ENCODE measurements at places on chromosomes 12 and 14.

- peak; percentile 82 for DNase-seq
These were observed at the start of gene PXN for GRCh38 chr12:120265473-120266179. TSS of gene PXN (minus strand) at chr12:120265730. CDS start at chr12:120265629, 101 bp downstream.

DNA sequence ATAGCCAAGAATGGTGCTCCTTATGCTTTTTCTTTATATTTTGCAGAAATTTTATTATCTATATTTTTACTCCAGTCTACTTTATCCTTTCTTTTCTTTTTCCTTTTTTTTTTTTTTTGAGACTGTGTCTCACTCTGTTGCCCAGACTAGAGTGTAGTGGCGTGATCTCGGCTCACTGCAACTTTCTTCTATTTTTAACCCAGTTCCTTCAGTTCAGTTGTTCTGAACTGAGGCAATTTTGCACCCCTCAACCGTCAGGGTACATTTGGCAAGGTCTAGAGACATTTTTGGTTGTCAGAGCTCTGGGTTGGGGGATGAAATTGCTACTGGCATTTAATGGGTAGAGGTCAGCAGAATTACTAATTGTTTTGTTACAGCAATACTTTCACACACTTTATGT, 75.7 kb downstream of the DIP2B start:
- DNase-seq = no peak

DNA sequence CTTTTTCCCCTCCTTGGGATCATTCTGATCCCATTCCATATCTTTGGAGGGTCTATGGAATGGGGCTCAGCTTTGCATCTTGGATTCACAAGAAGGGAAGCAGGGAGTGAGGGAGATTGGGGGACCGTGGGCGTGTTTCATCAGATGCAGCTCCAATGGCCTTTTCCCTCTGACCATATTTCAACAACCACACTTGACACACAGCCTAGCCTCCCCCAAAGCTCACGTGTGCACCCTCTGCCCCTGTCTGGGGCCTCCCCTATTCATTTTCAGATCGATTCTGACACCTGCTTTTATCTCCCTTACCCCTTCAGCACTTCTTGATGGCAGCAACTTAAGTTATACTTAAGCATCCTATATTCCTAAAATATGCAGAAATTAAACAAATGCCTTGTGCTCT, 126.6 kb downstream of the CHST11 start:
- no peak for DNase-seq

DNA sequence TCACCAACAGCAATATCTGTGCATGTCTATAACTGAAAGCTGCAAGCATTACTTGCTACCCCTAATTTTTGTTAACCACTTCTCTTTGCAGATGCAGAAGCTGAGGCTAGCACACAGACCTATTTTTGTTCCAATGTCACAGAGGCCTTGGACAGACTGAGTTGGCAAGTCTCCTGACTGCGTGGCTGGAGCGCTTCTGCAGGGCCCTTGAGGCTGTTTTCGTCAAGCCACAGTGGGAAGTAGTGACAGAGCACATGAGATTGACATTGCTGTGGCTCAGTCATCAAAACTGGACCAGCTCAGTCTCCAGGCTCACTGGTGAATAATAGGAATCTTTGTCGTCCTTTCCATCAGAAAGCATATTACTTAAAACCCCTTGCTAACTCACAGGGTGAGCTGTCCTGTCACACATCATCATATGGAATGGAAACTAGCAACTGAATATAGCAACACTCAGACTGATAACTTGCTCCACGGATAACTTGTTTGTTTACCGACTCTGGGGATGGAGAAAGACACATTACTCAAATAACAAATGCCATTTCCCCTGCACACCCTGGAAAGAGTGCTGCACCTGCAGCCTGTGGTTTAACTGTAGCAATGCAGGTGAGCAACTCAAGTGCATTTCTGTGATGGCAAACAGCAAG, 43.6 kb upstream of the DDX11 start:
- no peak for DNase-seq

DNA sequence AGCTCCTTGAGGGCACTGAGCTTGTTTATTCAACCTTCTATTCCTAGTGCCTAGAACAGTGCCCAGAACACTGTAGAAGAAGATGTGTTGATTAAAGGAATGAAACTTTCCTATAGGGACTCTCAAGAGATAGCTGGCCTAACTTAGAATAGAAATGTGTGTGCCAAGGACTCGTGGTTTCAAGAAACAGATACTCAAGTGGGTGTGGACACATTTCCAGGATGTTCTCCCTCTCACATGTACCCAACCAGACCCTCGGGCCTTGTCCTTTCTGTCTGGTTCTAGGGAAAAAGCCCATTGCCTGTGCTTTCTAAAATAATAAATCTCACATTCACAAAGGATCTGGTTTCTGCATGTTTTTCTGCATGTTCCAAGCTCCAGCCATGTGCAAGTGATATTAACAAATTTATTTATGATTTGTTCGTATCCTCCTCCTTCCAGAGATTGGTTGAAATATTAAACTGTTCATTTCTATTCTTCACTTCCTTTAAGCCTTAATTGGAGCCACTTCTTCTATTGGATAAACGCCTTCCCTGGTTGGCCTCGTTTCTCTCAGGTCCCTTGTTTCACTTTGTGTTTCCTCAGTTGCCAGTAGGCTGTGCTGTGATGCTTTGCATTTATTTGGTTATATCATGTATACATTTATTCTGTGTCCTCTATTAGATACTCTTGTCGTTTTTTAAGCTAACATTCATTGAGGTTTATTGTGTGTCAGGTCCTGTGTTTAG, 89.8 kb downstream of the CRADD start:
- DNase-seq = peak; percentile 79

- peak; percentile 75 for DNase-seq
These were observed 20.0 kb upstream of the FICD start for GRCh38 chr12:108495054-108495453.

DNA sequence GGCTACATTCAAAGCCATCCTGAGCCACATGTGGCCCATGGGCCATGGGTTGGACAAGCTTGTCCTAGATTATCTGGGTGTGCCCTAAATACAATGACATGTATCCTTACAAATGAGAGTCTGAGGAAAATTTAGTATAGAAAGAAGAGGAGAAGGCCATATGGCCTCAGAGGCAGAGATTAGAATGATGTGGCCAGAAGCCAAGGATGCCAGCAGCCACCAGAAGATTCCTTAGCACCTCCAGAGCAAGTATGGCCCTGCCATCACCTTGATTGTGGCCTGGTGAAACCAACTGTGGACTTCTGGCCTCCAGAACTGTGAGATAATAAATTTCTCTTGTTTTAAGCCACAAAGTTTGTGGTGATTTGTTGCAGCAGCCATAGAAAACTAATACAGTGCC, 436.9 kb downstream of the RGS6 start:
- DNase-seq = no peak

- no peak for DNase-seq
These were observed 4.2 kb downstream of the TTC9 start for GRCh38 chr14:70645892-70646291.

DNA sequence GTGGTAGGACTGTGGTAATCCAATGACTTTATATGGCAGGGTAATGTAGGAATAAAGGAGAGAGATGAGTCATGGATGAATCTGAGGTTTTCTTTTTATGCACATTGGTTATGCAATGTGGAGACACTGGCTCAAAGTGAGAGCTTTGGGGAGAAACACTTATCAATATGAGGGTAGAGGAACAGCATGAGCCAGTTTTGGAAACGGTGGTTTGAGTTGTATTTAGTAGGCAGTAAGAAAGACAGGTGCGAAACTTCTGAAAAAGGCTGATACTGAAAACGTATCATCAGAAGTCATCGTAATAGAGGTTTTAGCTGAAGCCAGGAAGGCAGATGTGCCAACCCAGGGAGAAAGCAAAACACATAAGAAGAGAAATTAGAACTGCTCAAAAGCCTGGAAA, 854.8 kb upstream of the SEL1L start:
- no peak for DNase-seq

DNA sequence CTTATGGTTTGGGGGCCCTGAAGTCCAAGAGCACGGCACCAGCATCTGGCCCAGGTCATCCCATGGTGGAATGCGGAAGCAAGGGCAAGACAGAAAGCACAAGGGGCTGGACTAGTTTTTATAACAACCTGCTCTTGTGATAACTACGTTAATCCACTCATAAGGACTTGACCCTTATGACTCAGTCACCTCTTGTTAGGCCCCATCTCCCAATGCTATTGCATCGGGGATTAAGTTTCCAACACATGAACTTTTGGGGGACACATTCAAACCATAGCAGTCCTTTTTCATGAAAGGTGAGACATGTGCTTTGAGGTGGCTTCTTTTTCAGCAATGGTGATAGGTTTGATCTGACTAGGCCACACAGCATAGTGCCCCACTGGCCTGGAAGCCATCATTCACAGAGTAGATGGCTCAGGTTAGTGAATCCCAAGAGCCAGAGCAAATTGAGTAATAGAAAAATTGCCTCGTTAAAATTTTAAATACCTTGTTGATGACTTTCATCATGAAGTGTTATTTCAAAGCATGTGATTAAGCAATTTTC, 12.1 kb downstream of the FRMD6 start:
- DNase-seq = no peak

DNA sequence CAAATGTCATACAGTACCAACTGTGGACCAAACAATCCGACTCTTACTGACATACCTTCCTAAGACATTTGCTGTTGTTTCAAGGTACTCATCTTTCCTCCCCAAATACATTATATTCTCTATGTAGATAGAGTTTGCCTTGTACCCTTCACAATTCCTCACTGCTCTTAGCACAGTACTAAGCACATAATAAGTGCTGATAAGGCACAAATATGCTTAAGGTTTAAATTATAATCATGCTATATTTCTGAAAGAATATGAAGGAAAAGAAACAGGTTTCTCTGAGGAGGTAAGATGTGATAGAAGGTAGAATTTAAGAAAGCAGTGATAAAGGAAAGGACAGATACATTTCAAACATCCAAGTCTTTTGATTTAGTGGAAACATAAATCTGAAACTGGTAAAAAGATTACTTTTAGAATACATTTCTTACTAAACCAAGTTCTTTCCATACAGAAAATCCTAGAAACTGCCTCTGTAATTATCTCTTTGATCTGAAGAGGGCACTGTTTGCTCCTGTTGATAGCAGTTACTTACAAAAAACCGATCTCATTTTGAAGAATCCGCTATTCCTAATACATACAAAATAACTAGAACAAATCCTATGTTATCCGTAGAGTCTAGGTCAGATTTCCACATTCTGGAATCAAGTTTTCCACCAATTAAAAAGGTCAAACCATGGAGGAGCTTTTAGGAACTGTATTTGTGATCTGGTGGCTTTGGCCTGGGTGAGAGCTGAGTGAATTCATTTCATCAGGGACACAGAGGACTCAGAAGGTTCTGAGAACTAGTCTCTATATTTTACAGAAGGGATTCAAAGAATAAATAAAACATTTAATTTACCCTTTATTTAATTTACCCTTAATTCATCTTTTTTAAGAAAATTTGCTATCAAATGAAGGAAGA, 311.9 kb downstream of the DAD1 start:
- peak; percentile 57 for DNase-seq

DNA sequence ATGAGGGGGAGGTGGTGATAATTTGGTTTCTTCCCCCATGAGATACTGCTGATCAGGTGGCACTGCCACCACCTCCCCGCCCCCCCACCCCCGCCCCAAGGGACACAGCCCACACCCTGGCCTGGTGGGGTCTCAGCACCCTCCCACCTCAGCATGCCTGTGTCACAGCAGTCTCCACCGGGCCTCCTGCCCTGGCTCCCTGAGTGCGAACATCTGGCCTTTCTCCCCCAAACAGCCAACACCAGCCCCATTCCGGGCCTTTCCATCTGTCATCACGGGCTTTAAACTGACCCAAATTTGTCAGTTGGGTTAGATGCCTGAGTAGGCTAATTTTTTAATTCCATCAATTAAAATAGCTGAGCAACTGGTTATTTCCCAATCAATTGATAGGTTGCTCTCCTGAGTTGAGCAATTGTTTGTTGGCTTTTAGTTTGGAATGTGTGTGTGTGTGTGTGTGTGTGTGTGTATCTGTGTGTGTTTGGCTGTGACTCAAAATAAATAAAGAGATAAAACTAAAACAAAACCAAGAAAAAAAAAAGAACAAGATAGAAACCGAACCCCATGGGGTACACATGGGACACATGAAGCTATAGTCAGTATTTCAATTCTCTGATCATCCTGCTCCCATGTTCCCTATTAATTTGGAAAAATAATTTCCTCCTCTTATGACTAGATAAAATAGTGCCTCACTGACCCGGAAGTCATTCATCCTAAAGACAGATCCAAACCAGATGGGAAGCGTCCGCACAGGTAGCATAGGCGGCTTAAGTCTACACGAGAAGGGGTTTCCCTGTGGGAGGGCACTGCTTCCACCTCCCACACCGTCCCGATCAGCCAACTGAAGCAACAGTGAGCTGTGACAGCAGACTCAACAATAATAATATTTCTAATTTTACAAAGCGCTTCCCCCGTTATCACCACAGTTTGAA, 7.4 kb downstream of the SERPINA12 start:
- DNase-seq = no peak
